NCI-H82 (cell line): ENCODE measurements at places on chromosomes 1 and 21.
A peak's percentile ranks its signal among the peaks of the same experiment; 100 is the strongest.

DNA sequence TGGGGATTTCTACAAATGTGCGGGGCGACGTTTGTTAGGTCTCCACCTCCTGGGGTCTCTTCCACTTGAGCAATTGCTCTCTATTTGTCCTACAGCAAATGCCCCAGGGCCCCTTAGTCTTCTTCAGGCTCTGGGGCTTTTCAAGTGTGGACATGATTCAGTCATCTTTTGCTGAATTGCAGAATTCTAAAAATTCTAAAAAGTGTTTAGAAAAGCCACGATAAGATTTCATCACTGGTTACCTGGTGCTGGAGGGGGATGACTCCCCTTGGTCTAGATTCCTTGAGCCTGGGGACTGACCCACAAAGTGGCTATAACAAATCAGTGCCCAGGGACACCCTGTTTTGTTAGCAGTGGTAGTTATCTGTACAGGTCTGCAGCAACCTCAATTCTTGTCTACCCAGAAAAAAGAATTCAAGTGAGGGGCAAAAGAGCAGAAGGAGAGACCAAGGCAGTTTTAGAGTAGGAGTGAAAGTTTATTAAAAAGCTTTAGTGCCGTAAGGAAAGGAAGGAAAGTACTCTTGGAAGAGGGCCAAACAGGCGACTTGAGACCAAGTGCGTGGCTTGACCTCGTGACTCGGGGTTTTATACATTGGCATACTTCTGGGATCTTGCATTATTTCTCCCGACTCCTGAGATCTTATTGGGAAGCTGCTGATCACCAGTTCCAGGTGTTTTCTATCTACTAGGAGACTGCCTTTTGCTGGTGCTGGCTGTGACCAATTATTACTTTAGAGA is 25.2 kb downstream of the PROK1 start:
- DNase-seq, result no peak

DNA sequence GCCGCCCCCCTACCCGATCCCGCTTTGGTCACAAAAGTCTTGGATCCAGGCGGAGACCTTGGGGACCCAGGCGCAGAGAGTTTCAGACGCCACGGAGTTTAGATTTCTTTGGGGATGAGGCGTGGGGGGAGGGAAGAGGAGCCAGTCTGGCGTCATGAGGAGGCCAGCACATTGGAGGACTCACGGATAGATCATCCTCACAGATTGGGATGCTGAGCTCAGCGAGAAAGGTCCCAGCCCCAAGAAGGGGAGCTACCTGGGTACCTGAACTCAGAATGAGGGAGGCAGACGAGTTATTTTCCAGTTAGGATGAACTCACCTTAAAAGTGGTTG is 393 bp downstream of the ELAPOR1 start:
- peak; percentile 40 for DNase-seq

- no peak for DNase-seq
Observed at GRCh38 chr1:29708796-29709703, 472.7 kb downstream of the PTPRU start.

DNA sequence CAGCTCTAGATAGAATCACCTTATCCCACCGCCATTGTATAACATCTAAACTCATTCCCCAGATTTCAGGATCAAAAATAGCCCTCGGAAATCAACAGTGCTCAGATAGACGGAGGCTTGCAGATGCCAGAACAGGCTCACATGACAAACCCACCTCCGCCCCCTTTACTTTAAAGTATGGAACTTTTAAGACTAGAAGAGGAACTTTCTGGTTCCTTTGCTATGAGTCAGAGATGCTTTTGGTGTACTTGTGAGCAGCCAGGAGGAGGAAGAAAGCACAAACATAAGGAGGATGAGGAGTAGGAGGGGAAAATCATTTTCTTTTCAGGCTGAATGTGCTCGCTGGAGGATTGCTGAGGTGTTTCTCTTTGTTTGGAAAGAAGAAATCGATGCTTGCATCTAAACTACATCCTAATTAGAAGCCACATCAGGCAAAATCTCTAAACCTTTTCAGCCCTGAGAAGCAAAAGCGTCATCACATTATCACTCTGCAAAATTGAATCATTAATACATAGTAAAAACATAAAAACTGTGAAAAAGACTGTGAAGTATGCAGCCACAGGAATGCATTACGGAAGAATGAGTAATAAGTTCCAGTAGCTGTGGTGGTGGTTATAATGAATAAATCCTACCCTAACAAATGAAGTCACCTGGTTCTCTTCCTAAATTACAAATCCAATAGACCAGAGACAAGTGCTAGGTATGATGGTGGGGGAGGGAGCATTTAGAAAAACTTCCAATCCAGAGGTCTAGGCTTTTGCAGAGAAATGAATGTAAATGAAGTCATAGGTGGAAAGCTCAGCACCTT is 251.3 kb downstream of the KCNH1 start:
- DNase-seq, result no peak

DNA sequence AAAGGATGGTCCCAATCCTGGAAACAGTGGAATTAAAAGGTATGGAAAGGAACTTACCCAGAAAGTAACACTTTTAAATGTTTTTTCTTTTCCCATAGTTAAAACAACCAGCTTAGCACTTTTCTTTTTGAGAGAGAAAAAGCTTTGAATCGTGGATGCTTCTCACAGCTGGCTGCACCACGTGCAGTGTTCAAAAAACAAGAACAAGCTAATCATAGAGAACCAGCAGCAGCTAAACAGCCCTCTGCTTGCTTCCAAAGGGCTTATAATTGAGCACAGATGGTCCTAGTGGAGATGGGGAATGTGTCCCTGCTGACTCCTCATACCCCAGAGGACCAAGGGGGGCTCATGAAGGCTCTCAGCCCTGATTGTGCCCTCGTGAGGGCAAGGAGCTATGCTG is 26.4 kb downstream of the UTP25 start:
- peak; percentile 50 for DNase-seq

- DNase-seq, result no peak
Observed at GRCh38 chr1:67432745-67433144, 2.5 kb upstream of the SERBP1 start.

DNA sequence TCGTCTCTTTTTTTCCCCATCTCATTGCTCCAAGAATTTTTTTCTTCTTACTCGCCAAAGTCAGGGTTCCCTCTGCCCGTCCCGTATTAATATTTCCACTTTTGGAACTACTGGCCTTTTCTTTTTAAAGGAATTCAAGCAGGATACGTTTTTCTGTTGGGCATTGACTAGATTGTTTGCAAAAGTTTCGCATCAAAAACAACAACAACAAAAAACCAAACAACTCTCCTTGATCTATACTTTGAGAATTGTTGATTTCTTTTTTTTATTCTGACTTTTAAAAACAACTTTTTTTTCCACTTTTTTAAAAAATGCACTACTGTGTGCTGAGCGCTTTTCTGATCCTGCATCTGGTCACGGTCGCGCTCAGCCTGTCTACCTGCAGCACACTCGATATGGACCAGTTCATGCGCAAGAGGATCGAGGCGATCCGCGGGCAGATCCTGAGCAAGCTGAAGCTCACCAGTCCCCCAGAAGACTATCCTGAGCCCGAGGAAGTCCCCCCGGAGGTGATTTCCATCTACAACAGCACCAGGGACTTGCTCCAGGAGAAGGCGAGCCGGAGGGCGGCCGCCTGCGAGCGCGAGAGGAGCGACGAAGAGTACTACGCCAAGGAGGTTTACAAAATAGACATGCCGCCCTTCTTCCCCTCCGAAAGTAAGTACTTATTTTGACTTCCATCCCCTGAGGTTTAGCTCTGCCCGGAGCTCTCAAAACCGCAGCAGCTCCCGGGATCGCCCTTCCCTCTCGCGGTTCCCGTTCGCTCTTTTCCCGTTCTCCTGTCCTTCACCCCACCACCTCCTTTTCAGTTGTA is 1.5 kb downstream of the TGFB2 start:
- DNase-seq, result no peak
